Activated CD4-positive, alpha-beta T cell treated with anti-CD3 and anti-CD28 coated beads for 24 hours (primary cell): ENCODE measurements at places on chromosomes 6 and 20.

GRCh38 chr6:12490351-12490903 lies 200.3 kb downstream of the EDN1 start:
- no peak for DNase-seq

- no peak for DNase-seq
Observed at GRCh38 chr20:17940224-17940971, 28.2 kb downstream of the SNX5 start.

DNA sequence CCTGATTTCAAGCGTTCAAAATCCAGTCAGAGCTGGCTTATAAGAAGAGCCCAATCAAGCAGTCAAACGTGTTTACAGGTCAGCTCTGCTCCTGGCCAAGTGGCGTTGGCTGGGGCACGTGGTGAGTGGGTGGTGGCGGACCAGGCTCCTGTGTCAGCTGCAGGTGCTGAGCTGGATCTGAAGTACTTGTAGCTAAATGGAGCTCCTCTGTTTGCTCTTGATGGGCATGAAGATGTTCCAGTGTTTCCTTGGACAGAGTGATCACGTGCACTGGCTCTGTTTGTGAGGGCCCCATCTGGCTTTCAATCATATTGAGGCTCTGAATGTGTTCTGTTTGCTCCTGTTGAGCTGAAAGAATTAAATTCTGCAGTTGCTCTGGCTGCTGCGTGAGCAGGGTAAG lies 10.2 kb upstream of the MICAL1 start:
- DNase-seq: no peak

DNA sequence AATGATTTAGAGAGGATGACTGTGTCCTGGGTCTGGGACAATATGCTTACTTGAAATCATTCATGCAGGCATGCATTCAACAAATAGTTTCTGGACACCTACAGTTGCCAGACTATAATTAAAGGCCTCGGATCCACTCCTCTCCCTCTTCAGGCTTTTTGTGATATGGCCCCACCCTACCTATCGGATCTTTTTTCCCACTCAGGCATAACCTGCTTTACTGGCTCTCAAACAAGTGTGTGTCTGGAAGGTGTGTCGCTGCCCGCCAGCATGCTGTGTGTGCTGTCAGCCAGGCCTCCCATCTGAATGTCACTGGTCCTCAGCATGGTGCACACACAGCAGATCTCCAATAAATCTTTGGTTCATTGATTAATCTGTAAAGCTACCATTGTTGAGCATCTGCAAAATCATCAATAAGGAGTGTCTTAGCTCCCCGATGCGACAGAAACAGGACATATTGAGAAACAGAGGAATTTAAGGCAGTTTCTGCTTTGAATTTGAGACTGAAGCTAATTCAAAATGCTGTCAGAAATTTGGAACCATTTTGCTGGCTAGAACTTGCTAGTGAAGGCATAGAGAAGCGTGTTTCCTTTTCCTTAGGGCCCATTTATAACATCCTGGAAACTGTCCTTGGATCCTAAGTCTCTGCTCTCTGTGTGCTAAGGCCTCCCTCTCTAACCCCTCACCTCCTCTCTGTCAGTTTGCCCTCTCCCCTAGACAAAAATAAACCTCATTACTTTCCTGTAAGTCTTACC lies 23.5 kb upstream of the CCN6 start:
- no peak for DNase-seq

- DNase-seq: no peak
Observed at GRCh38 chr6:83167726-83168278, 25.3 kb downstream of the PGM3 start.

- DNase-seq: no peak
Observed at GRCh38 chr6:160055813-160056212, 65.8 kb upstream of the SLC22A1 start.

- DNase-seq: no peak
Observed at GRCh38 chr6:6932968-6933367, 174.8 kb upstream of the RREB1 start.

- no peak for DNase-seq
Observed at GRCh38 chr6:5665173-5665572, 341.6 kb downstream of the NRN1 start.

DNA sequence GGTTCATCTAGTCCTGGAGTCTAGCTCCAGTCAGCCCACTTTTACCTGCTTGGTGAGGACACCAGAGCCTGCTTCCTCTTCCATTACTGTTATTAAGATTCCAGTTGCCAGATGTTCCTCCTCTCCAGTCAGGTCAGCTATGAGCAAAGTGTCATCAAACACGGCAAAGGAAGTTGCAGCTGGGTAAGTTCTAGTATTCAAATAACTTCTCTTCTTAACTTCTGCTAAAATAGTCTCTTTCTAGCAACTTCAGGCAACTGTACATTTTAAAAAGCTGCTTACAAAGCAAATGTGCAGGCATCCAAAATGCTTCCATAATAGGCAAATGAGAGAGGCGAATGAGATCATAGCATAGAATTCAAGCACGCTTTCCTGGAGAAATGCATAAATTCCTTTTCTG lies 18.4 kb upstream of the MRPS18A start:
- DNase-seq: no peak

DNA sequence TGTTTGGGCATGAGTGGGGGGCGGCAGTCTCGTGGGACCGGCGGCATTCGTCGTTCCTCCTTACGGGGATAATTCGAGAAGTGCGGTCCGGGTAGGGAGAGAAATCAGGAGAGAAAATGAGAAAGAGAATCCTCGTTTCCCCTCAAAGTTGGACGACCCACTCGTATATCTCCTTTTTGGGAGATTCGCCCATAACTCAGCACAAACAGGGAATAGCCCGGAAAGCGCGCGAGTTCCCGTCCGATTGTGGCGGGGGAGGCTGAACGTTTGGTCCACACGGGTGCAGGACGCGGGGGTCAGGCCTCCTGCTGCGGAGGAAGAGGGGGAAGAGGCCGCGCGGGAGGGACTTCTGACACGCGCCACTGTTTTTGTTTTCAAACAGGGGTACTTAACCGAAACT lies 42.4 kb downstream of the POPDC3 start:
- no peak for DNase-seq

DNA sequence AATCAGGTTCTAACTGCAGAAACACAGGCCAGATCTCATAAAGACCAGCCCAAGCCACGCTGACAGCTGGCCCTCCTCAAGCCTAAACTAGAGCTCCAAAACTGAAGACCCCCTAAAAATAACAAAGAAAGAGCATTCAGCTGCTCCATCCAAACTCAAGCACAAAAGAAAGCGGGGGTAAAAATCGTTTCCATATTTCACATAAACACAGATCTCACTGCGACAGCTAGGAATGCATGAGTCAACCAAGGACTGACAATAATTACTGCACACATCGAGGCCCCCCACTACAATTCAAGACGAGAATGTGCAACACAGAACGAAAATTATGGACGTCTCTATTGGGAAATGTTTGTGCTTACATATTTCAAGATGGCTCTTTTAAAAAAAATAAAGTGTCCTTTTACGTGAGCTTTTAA lies 31.1 kb downstream of the CNKSR3 start:
- DNase-seq: no peak

GRCh38 chr20:49985617-49986016 lies 2.8 kb downstream of the SNAI1 start:
- DNase-seq: no peak
